ENCODE measurements at places on chromosomes 6 and 20.

GRCh38 chr6:167934426-167934864, 63.0 kb upstream of the KIF25 start:
- no peak for DNase-seq

GRCh38 chr6:129516005-129516404, 194.0 kb downstream of the ARHGAP18 start:
- no peak for DNase-seq

DNA sequence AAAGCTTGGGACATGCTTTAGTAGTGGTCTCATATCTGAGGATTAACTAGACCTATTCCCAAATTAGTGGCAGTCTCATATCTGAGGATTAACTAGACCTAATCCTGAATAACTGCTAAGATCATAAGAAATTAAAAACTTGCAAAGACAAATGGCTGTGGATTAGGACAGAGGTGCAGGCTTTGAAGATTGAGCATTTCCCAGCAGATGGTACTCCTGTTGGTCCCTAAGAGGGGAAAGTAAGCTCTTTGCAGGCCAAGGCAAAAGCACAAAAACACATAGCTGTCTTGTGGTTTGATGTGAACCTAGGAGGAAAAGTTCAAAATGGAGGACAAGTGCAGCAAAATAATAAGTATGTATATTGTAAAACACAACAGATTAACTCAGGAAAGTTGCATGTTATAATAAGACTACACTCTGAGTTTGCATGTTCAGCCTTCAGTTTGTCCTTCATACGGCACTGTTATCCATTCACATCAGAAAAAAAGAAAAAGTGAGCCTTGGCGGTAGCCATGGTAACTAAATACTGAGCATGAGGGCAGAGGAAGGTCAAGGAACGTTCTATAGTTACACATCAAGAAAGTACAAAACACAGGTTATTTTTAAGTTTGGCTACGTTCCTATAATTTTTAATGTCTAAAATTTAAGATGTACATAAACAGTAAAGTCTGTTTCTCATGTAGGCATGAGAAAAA, 62.8 kb downstream of the FILIP1 start:
- no peak for DNase-seq

DNA sequence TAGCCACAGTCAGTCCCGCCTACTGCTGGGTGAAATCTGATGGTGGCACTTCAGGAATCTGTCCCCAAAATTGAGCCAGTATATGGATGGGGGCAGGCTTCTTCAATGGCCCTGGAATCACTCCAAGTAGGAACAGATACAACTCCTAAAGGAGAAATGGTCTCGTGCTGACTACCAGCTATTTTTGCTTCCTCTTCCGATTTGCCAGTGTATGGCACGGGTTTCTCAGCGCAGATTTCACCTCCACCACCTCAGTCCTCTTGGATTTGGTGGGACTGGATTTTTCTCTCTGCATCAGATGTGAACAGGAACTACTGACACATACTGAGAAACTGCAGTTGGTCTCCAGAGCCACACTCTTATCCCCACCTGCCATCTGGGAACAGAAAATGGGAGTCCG, 27.2 kb downstream of the PNPLA1 start:
- no peak for DNase-seq

DNA sequence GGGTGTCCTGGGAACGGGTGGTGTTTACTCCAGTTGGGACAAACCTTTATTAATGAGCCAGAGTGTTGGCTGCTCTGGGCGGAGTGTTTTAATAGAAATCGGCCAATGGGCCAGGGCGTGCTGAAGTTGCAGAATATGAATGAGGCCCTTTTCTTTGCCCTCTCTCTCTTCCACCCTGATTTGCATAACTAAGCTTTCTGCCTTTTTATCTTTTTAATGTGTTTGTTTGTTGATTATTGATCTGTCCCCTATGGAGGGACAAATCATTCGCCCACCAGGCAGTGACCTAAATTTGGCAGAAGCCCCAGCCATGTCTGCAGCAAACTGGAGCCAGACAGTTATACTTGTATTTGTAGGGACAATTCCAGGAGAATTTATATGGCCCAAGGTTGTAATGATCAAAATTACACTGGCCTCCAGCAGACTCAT, 420.9 kb downstream of the PREX1 start:
- DNase-seq = no peak

GRCh38 chr6:2147261-2147660, 98.1 kb downstream of the GMDS start:
- no peak for DNase-seq

- no peak for DNase-seq
These were observed 28.7 kb upstream of the TXNDC5 start for GRCh38 chr6:7939184-7939863.

DNA sequence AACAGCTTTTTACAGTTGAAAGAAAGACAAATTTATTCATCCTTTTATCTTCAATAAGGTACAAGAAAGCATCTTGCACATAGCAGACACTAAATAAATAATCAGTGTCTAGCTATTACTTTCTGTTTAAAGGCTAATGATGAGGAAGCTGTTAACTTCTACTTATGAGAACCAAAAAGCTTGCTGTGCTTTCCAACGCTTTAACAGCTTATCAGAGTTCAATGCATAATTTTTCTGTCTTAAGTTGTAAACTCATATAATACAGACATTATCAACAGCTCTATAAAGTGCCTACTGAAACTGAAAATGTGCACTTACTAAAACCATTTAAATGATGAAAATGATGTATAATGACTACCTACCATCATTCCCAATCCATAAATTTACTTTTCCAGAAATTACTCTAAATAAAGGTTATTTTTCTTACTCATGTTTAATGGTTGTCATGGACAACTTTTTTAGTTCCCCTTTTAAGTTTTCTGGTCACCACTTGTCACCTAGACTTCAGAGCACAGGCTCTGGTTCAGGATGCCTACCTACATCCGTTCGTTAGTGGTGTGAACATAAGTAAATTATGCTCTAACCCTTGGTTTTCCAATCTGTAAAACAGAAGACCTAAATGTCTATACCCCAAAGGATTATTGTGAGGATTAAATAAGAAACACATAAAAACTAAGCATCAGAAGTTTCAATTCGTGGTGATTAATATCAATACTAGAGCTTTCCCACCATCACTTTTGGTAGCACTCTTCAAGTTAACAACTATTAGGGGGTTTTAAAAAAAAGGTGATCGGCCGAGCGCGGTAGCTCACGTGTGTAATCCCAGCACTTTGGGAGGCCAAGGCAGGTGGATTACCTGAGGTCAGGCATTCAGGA, 8.0 kb downstream of the PNISR start:
- DNase-seq = no peak

DNA sequence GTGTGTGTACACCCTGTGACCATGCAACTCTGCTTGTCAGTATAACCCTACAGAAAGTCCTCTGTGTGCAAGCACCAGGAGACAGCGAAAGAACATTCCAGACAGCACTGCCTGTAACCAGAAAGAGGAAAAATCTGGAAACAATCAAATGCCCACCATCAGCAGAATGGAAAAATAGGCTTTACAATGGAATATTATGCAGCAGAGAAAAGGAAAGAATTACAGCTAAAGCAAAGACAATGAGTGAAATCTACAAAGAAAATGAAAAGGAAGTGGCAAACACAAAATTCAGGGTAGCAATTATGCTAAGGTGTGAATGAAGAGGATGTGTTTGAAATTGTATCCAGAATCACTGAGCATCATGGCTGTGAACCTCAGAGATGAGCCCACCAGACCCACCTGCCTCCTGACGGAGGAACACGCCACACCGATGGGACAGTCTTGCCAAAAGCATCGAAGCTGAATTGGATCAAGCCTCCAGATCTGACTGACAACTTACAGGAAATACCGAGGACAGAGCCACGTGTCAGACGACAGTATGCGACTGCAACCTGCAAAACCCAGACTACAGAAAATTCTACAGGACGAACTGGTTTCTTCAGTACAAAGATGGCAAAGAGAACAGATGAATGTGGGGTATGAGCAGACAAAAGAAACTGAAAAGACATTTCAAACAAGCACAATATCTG, 133.2 kb downstream of the NFATC2 start:
- DNase-seq = no peak

DNA sequence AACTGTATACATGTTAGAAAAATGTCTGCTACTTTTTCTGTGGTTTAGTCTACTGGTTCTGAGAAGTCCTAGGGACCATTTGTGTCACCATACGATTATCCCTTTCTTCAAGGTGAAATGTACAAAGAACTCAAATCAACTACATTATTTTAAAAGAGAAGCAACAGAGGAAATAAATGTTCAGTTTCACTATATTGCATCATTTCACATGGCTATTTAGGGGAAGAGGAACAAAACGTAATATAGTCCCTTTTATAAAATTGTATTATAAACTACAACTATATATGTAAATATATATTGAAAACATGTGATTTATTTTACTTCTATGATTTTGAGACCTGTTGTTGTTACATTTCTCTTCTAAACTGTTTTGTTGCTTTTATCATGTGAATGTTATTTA, 1308.0 kb downstream of the EPHA7 start:
- DNase-seq = no peak

GRCh38 chr6:106470811-106471210, 110.3 kb downstream of the CRYBG1 start:
- no peak for DNase-seq

GRCh38 chr20:8321001-8321400, 188.9 kb downstream of the PLCB1 start:
- DNase-seq = no peak

Data from NT2/D1 (cell line).